NCI-H524 treated with DMSO at 0.1 percent for 48 hours (cell line): ENCODE measurements at places on chromosomes 2 and 18.

DNA sequence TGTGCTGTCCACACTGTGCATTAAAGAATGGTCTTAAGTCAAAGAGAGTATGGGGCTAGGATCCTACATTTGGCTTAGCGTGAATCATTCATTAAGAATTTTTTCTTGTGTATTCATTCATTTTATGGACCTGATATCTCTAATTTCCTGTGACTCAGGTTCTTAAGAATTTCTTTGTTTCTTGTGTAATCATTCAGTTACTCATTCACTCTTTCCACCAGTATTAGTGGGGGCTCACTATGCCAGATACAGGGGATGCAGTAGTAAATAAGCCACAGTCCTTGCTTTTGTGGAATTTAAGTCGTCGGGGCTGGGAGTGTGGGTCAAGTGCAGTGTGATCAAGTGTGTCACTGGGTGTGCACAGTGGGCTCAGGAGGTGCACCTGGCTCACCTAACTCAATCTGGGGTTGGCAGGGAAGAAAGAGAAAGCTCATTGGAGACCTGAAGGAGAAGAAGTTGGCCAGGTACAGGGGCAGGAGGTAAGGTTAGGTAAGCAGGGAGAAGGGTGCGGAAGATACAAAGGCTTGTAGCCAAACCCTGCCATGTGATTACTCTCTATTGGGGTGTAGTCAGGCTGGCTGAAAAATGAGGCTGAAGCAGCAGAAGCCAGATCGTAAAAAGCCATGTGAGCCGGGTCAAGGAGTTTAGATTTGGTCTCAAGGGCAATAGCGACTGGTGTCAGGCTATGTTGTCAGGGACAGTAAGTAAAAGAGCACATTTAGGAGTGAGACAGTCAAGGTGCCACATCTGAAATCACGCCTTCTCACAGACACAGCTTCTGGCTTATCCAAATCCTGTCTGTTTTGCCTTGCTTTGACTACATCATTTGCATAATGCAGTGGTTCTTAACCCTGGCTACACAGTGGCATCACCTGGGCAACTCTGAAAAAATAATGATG is 67.2 kb downstream of the KCTD1 start:
- DNase-seq = no peak

GRCh38 chr2:85410584-85411404 is 628 bp upstream of the CAPG start:
- no peak for DNase-seq

DNA sequence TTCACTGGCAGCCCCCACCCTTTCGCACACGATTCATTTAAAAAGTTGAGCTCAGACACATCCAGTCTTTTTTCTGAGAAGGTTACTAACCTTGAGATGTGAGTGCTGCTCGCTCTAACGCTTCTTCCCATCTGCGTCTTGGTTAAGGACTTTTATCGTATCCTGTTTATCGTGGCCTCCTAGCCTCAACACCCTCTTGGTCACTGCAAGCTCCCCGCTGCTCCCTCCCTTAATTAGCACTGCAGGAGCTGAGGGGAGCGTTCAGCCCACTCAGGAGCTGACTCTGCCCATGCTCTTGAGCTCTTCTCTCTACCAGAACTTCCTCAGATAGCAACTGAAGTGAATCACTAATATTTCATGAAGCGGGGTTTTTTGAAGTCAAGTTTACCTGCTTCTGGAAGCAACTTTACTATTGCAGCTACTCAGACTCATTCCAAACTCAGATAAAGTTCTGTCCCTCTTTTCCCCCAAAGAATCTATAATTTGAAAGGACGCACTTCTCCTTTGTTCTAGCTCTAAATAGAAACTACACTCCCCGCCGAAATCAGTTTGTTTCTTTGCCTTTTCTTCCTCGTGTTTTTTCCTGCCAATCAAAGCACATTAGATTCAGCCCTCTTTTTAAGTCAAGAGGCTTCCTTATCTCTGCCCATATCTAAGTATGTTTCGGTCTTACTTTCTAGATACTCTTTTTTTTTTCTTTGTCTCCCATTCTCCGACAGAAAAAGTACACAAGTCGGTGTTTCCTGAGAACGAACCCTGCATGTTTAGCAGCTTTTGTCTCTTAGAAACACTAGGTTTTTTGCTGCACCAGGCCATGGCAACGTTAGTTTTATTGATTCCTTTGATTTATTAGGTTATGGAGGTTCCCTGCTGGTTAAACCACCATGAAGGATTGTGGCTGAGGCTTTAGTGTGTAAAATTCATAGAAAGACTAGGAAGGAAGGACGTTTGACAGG is 9.3 kb upstream of the CD226 start:
- DNase-seq = no peak

DNA sequence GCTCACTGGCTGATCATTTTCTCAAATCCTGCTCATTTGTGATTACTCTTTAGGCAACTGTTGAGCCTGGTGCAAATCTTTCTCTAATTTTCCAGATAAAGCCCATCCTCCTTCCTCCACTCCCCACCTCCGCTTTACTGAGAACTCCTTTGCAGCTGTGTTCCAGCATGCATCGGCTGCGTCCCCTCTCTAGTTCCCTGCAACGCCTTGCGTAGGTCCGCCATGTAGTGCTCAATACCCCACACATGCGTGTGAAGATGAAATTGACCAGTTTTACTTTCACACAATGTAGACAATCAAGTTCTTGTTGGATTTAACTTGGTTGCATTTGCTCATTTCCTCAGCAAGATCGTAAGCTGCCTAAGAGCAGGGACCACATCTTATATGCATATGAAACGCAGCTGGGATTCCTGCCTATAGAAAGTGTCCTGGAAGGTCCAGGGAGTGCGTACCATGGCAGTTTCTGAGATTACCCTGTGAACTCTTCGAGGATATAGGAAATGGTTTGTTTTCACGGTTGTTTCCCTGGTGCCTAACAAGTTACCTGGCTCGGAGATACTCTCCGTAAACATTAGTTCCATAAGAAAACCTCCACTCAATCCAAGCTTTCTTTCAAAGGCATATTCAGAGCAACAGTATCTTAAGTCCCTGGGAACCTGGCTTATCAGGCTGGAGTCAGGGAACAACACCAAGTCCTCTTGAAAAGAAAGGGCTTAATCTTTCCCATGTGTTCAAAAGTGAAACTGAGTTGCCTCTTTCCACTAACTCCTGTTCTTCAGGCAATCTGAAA is 766.4 kb upstream of the ID2 start:
- no peak for DNase-seq

DNA sequence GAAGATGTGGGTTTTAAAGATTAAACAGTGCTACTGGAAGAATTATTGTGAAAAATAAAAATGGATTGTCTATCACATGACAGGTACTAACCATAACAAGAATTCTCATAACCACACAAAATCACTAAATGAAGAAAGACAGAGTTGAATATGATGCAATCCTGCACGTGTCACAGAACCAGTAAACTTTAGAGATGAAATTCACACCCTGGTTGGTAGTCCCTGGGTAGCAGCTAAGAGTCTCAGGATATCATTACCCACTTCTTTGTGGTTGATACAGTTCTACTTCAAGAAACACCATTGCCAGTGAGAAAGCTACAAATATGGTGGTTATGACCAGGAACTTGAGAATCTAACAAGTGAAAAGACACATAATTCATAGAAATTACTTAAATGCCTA is 450.2 kb downstream of the ERBB4 start:
- DNase-seq = no peak

DNA sequence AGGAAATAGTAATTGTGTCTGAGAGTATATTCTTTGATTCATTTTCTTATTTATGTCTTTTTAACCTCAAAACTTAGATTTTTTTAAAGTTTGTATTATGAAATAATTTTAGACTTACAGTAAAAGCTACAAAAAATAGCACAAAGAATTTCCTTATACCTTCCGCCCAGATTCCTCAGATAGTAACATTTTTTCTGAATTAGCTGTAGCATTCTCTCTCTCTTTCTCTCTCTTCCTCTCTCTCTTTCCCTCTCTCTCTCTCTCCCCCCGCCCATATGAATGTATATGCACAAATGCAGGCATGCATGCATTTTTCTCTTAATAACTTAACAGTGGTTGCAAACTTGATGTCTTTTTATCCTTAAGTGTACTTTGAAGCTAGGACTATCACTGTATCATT is 361.1 kb upstream of the NRP2 start:
- no peak for DNase-seq

DNA sequence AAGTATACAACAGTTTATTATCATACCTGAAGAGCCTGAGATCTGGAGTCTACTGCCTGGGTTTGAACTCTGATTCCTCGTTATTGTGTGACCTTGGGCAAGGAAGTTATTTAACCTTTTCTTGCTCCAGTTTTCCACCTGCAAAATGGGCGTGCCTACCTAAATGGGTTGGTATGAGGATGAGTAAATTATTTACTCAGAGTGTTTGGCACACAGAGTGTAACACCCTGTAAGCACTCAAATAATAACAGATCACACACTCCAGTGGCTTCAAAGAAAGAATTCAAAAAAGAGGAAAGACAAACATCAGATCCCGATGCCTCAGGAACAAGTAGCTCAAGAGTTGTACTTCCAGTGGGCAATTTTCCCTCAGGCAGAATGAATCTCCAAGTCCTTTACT is 2.4 kb downstream of the SRD5A2 start:
- DNase-seq = no peak

DNA sequence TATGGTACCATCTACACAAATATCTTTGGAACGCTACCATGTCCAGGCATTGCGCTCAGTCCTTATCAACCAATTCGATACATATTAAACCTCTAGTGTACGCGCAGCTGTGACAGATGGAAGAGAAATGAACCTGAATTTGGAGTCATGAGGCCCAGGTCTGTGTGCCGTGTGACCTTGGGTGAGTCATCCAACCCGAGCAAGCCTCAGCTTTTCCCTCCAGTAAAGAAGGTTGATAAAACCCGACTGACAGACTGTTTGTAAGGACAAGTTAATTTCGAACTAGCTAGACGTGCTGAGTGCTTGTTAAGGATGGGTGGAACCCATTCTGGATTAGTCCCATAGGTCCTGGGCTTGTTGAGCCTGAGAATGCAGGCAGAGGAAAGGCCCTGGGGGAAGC is 28.2 kb downstream of the GREB1 start:
- DNase-seq = no peak

DNA sequence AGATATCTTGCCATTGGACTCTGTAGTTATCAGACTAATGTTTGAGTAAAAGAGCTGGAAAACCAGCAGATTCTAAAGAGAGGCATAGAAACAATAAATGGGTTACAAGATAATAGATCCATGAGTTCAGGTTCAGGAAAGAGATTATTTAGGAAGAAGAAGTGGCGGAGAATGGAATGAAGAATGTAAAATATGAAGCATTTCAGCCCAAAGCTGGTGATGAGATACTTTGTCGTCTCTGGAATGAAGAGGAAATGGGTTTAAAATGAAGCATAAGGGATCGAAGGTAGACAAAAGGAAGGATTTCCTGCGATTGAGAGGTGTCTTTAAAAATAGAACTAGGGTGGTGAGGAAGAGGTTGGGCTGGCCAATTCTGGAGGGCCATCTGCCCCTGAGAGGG is 36.6 kb downstream of the BCL11A start:
- DNase-seq = no peak

GRCh38 chr18:55031164-55031563 is 71.9 kb upstream of the CCDC68 start:
- no peak for DNase-seq

DNA sequence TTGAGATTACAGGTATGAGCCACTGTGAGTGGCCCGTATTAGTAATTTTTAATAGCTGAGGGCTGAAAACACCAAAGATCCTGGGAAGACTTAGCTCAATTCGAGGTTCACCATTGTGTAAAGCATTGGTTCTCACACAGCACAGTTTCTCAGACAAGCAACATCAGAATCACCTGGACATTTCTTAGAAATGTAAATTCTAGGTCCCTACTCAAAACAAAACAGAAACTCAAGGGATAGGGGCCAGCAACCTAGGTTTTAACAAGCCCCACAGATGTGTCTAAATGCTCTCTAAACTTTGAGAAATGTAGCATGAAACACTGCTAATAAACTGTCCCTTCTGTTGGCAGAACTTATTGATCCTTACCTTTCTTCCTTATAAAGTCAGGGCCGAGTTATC is 681.2 kb downstream of the RNF144A start:
- DNase-seq = no peak

DNA sequence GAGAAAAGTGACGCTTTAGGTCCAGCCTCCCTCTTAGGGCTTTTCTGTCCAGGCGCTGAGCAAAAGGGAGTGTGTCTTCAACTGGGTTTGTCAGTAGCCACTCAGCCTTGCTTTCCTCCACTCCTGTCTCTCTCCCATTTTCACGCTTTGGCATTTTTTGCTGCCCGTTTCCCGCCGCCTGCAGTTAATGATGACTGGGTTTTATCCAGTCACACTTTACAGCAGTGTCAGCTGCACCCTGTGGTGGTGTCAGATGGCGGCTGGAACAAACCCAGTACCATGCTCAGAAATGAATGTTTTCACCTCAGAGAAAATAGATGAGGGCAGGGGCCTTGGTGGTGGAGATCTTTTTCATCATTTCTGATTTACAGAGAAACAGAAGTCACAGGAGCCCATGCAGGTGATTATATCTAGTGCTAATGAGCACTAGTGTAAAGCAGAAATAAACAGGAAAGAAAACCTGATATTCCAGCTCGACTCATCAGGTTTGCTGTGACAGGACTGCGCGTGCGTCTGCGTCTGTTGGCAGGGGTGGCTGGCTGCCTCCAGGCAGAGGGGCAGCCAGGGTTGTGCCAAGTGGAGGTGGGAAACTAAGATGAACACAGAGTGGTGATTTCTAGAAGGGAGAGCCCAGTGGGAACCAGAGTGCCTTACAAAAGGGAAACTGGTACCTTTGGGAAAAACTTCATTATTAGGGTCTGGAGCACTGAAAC is 139.9 kb downstream of the TANC1 start:
- DNase-seq = no peak
